Keratinocyte (primary cell): ENCODE measurements at places on chromosomes 12 and 14. TPM values are rescaled to one million over a fixed set of nuclear protein-coding genes. Genes with fewer than 3 reads are reported as not detected.

SDR9C7 gene
- polyA plus RNA-seq, result 1.3 to 2.4 TPM (median 1.3 TPM) in 3 replicates

KRT86 gene
- polyA plus RNA-seq, result 0.03 TPM in 1 of 3 replicates, not detected in the others

CPSF2 gene
- 33.8 to 67.9 TPM (median 35.4 TPM) in 3 replicates for polyA plus RNA-seq

CARMIL3 gene
- 0.02 to 0.76 TPM (median 0.12 TPM) in 3 replicates for polyA plus RNA-seq

TMBIM6 gene
- polyA plus RNA-seq, result 619 to 815 TPM (median 668 TPM) in 3 replicates

LRRK2 gene
- 0.07 to 0.26 TPM (median 0.25 TPM) in 3 replicates for polyA plus RNA-seq

TAS2R9 gene
- polyA plus RNA-seq, result not detected in 3 replicates

FOXN4 gene
- polyA plus RNA-seq, result not detected in 3 replicates

LAG3 gene
- polyA plus RNA-seq, result 0.09 to 0.14 TPM (median 0.09 TPM) in 3 replicates

DNAJC22 gene
- 0.03 to 0.04 TPM in 2 of 3 replicates, not detected in the other for polyA plus RNA-seq

HOTAIR gene
- polyA plus RNA-seq, result 2.5 to 4.0 TPM (median 2.9 TPM) in 3 replicates

ALDH2 gene
- polyA plus RNA-seq, result 30.6 to 40.1 TPM (median 33.8 TPM) in 3 replicates

AQP6 gene
- 0.28 to 0.57 TPM (median 0.45 TPM) in 3 replicates for polyA plus RNA-seq

PAX9 gene
- polyA plus RNA-seq, result 1.1 to 1.3 TPM (median 1.2 TPM) in 3 replicates

KRT7 gene
- polyA plus RNA-seq, result 112 to 224 TPM (median 117 TPM) in 3 replicates

ACOT6 gene
- not detected in 3 replicates for polyA plus RNA-seq

SOX5 gene
- 0.10 TPM in 1 of 3 replicates, not detected in the others for polyA plus RNA-seq

ZDHHC22 gene
- not detected in 3 replicates for polyA plus RNA-seq

NGB gene
- polyA plus RNA-seq, result not detected in 3 replicates

HCAR2 gene
- 8.8 to 30.1 TPM (median 18.3 TPM) in 3 replicates for polyA plus RNA-seq

PTPN21 gene
- polyA plus RNA-seq, result 5.5 to 7.5 TPM (median 7.4 TPM) in 3 replicates

KRT77 gene
- 0.54 to 4.6 TPM (median 1.3 TPM) in 3 replicates for polyA plus RNA-seq

IL31 gene
- not detected in 3 replicates for polyA plus RNA-seq

KCNMB4 gene
- 0.42 to 1.5 TPM (median 0.77 TPM) in 3 replicates for polyA plus RNA-seq

GPR68 gene
- polyA plus RNA-seq, result 1.2 to 5.7 TPM (median 2.3 TPM) in 3 replicates

INSM2 gene
- polyA plus RNA-seq, result not detected in 3 replicates

ZC3H10 gene
- 0.81 to 1.0 TPM (median 0.85 TPM) in 3 replicates for polyA plus RNA-seq

RASSF3 gene
- polyA plus RNA-seq, result 8.0 to 9.6 TPM (median 9.3 TPM) in 3 replicates

FGD4 gene
- polyA plus RNA-seq, result 7.8 to 10.5 TPM (median 7.9 TPM) in 3 replicates

KRT71 gene
- polyA plus RNA-seq, result not detected in 3 replicates

EPS8 gene
- polyA plus RNA-seq, result 2.0 to 4.0 TPM (median 2.7 TPM) in 3 replicates

EPYC gene
- not detected in 3 replicates for polyA plus RNA-seq

HVCN1 gene
- polyA plus RNA-seq, result 1.1 to 2.1 TPM (median 1.2 TPM) in 3 replicates

NELL2 gene
- 0.23 to 0.58 TPM (median 0.40 TPM) in 3 replicates for polyA plus RNA-seq

CELA1 gene
- not detected in 3 replicates for polyA plus RNA-seq

SMOC1 gene
- 2.0 to 18.8 TPM (median 6.0 TPM) in 3 replicates for polyA plus RNA-seq

GYS2 gene
- not detected in 3 replicates for polyA plus RNA-seq

IL22 gene
- not detected in 3 replicates for polyA plus RNA-seq

MAX gene
- polyA plus RNA-seq, result 51.8 to 81.6 TPM (median 65.2 TPM) in 3 replicates

SLC39A5 gene
- 0.09 TPM in 1 of 3 replicates, not detected in the others for polyA plus RNA-seq

B4GALNT3 gene
- 7.5 to 14.6 TPM (median 8.4 TPM) in 3 replicates for polyA plus RNA-seq

SPRING1 gene
- 15.8 to 17.1 TPM (median 16.8 TPM) in 3 replicates for polyA plus RNA-seq

WNK1 gene
- 72.3 to 127 TPM (median 73.9 TPM) in 3 replicates for polyA plus RNA-seq

NACA gene
- polyA plus RNA-seq, result 649 to 953 TPM (median 747 TPM) in 3 replicates

SLC6A12 gene
- 0.32 TPM in 1 of 3 replicates, not detected in the others for polyA plus RNA-seq

KCNA5 gene
- not detected in 3 replicates for polyA plus RNA-seq

EVL gene
- polyA plus RNA-seq, result 12.0 to 16.2 TPM (median 13.2 TPM) in 3 replicates

LRTM2 gene
- not detected in 3 replicates for polyA plus RNA-seq

RFX4 gene
- not detected in 3 replicates for polyA plus RNA-seq
